ENCODE measurements at places on chromosomes 12 and 14.

DNA sequence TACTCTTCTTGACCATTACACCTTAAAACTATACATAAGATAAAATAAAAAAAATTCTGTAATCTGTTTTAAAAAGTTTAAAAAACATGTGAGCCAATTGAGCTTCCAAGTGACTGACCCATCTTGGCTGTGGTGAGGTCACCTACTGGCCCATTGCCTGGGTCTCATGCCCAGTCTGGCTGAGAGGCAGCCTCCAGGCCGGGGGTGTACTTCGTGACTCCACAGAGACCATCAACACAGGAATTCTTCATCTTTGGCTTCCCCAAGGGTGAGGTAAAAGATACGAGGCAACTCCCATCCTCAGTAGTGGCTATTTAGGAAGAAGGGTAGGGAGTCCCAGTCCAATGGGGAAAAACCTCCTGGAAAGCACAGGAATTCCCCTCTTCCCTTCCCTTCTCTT is 113.2 kb downstream of the APAF1 start:
- DNase-seq = peak; percentile 50

DNA sequence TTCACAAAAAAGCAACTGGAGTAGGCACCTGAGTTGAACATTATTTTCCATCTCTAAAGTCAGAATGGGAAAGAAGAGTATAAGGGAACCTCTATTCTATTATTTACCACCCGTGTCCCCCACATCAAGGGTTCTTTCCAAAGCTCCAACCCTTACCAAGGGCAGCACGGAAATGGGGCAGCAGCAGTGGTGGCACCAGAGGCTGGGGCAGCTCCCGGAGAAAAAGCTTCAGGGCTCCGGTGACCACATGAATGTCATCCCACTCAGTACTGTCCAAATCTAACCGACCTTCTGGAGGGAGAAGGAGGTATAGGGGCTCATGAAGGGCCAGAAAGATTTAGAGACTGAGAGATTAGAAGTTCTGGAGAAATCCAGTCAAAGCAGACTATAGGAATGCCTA is 5.8 kb downstream of the ARHGAP9 start:
- no peak for DNase-seq

DNA sequence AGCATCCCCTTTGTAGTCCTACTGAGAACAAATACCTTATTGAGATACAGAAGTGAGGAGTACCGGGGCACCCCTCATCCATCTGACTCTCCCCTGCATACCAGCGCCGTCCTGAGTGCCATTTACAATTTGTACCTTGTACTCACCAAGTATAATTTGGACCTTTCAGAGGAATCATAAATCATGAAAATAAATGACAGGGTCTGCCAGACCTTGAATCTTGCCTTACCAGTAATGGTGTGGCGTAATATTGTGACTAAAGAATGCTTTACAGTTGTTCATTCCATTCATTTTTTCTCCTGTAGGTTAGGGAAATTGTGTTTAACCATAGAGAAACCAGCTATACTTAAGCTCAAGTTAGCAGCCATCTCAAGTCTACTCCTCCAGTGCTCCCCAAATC is 243.7 kb upstream of the RGS6 start:
- no peak for DNase-seq

DNA sequence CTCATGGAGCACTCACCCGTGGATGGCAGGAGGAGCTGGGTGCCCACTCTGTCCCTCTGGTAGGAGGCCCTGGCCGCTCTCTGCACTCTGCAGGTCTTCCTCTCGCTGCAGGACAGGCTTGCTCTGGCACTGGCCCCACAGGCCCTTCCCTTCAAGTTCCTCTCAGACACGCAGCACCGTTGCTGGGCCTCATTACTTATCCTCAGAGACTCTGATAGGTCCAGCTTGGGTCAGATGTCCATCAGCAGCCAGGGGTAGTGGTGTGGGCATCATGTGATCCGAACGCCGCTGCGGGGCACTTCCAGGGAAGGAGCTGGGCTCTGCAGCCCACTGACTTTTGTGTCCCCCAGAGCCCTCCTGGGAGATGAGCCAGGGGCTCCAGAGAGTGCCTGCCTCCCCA is 11.8 kb downstream of the OTUB2 start:
- no peak for DNase-seq

- no peak for DNase-seq
Measured at GRCh38 chr12:47509398-47509851, 196.4 kb downstream of the RPAP3 start.

- no peak for DNase-seq
Measured at GRCh38 chr12:74818412-74818811, 280.8 kb downstream of the ATXN7L3B start.

Measured in C1 segment of cervical spinal cord (tissue), 14 donors.